Hindlimb muscle (tissue), 1 donor: ENCODE measurements at places on chromosomes 13 and 19.

- DNase-seq = no peak
Measured at GRCh38 chr13:27176470-27177410, 5.1 kb upstream of the USP12 start.

- no peak for DNase-seq
Measured at GRCh38 chr13:21014502-21015170, 46.8 kb downstream of the LATS2 start.

DNA sequence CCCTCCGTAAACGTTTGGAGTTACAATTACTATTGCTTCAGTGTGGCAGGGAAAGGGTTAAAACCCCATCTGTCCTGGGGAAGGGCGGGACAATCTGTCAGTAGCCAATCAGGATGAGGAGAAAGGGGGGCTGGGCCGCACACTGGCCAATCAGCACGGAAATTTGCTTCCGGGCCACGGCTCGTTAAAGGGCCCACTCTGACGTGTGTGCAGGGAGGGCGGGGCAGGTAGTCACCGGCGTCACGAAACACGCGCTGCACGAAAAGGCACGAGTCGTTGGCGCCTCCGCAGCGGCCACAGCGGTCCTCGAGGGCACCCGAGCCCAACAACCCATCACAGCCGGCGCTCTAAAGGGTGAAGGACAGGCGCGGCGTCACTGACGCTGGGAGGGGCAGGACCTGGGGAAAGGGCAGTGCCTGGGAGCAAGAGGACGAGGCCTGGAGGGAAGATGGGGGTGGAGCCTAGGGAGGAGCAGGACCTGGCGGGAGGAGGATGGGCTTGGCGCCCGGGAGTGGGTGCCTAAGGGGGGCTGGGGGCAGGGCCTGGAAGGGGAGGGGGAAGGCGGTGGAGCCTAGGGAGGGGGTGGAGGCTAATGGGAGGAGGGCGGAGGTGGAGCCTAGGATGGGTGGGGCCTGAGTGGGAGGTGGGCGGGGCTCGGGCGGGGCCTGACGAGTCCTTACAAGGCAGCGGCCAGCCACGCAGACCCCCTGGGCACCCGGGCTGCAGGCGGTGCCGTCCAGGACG lies 4.9 kb downstream of the ADAMTSL5 start:
- peak; percentile 94 for DNase-seq

- no peak for DNase-seq
Measured at GRCh38 chr19:17358395-17358794, 18.7 kb downstream of the PLVAP start.

- no peak for DNase-seq
Measured at GRCh38 chr19:6963244-6963852, 57.9 kb downstream of the MBD3L2B start.

DNA sequence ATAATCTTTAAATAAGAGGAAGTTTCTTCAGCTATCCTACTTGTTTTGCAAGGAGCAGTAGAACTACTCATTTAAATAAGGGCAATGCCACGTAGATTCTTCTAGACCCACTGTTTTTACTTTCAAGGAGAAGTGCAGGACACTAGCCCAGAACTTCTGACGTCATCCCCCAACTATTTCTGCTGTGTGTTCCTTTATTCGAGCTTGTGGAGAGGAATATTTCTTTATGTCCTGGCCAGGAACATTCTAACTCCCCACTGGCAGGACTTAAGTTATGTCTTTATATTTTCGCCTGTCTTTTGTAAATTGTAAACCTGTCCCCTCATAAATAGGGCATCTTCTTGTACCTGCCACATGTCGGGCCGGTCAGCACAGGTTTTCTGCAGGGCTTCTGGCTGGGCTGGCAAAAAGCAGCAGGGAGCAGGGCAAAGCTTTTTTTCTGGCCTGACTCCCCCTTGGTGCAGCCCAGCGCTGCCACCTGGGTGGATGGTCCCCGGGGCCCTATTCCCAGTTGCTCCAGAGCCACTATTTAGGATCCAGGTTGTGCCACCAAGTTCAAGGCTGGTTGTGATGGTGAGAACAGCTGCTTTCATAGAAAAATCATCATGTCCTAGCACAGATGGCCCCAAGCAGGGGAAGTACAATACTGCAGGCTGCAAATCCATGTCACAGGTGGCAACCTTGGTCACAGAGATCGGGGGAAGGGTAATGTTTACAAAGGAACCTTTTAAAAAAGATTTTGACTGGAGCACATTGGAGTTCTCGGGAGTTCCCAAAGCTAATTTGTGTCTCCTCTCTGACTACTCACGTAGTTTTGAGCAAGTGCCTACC lies 1.8 kb downstream of the MBNL2 start:
- peak; percentile 89 for DNase-seq

DNA sequence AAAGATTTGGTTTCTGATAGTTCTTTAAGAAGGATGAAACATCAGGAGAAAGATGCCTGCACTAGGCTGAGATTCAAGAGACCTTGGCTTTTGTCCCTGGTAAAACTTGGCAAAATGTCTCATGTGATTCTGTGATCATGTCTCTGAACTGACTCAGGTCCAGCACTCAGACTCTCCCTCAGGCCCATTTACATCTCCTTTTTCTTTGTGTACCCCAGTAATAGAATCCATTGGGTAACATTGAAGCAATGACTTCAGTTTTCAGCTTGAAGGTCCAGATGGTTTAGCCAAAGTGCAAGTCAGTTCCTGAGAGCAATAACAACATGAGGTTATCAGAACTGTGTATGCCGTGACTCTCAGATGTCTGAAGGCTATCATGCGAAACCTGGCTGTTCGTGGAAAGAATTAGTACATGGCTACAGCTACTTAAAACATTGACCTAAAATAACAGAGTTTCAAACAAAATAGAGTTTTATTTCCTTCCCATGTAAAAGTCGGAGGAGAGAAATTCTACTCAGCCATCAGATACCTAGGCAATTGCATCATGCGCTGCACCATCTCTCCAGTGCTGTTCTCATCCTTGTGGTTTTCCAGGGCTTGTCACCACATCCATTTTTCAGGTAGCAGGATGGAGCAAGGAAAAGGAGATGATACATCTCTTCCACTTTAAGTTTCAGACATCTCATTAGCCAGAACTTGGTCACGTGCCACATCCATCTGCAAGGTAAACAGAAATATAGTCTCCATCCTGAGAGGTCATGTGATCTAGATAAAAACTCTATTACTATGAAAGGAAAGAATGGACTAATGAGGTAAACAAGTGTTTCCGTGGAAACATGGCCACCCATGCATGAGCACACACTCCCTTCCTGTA lies 117.3 kb downstream of the POSTN start:
- DNase-seq = no peak

- DNase-seq = peak; percentile 6
Measured at GRCh38 chr13:21326155-21327031, 132.7 kb downstream of the ZDHHC20 start.

GRCh38 chr13:32237681-32238080 lies 77.5 kb downstream of the ZAR1L start:
- DNase-seq = no peak

- DNase-seq = no peak
Measured at GRCh38 chr19:12975221-12975741, 5.9 kb downstream of the DAND5 start.

GRCh38 chr19:18601875-18602274 lies 4.7 kb downstream of the CRLF1 start:
- DNase-seq = no peak
